ENCODE measurements at places on chromosomes 6 and 20.

- no peak for DNase-seq
These were observed 184.2 kb upstream of the CCN2 start for GRCh38 chr6:132135409-132135808.

DNA sequence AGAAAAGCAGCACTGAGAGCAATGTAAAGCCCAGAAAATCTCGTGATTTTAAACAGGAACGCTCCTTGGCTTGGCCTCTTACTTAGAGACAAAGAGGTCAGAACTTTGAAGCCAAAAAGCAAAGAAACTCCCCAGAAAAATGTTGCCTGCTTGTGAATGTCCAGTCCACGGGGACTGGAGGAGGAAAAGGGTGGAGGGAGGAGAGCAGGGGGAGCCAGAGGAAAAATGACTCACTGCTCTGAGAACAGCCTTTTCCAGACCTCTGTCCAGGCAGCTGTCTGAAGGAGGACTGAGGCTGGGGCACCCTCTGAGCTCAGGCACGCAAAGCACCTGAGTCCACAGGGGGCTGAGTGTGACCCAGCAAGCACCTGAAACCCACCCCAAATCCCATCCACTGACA lies 64.7 kb downstream of the TRAM2 start:
- peak; percentile 11 for DNase-seq

DNA sequence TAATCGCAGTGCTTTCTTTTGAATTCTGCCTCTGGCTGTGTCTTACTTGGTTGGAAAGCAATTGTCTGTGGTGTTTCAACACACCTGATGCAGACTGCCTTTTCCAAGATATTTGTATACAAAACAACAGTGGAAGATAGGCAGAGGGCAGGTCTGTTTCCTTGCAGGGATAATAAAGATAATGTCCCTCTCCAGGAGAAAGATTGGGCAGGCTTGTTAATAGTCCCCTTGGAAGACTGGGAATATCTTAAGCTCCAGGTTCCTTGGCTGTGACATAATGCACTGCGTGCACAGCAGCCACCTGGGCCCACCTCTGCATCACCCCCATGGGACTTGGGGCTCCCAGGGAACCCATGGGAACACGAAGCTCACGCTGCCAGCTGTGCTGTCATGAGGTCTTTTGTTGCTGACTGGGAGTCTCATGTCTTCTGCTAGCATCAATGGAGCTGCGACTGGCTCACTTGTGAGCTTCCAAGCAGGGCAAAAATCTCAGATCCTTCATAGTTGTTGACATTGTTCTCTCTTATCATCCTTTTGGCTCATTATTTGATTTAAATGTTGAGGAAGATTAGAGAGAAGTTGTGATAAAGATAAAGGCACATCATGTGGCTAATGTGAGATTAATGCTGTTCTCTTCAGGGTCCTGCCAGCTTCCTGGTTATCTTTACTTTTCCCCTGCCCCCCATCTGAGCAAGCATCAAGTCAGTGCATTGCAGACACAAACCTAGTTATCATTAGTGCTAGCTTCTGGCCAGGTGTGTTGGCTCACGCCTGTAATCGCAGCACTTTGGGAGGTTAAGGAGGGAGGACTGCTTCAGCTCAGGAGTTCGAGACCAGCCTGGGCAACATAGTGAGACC lies 107.1 kb upstream of the ASF1A start:
- DNase-seq, result no peak

- DNase-seq, result no peak
These were observed 716.8 kb upstream of the GJE1 start for GRCh38 chr6:141415896-141416295.

GRCh38 chr20:17785007-17785406 lies 85.2 kb downstream of the BANF2 start:
- DNase-seq, result no peak

- DNase-seq, result no peak
These were observed 174.3 kb downstream of the CDKAL1 start for GRCh38 chr6:20708367-20709124.

- DNase-seq, result no peak
These were observed 32.5 kb downstream of the POFUT1 start for GRCh38 chr20:32240205-32240604.

DNA sequence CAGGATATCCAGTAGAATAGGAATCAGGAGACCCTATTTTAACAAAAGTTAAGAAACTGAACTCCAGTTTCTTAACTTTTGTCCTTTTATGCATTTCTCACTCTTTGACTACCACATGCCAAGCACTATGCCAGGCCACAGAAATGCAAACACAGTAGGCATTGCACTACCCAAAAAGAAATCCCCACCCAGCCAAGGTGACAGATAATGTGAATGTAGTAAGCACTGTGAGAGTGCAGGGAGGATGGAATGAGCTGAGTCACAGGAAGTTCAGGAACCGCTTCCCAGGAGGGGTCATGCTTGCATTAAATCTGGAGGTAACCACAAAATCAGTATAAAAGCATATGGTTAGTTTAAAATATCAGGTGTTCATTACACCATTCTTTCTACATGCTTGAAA lies 20.1 kb upstream of the FAM83C start:
- DNase-seq, result no peak

DNA sequence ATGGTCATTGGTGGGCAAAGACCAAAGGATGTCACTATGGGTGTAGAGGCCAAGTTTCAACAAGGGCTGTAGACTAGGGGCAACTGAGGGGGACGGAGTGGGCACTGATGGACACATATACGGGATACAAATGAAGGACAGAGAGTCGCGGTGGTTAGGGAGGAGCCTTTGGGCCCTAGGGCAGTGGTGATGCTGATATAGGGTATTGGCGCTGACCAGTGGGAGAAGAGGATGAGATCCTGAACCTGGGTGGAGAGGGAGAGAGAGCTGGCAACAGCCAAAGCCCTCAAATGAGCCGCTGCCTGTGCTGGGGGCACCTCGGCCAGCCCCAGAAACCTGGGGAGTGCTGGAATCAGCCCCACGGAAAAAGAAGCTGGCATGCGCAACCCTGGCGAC lies 1.6 kb downstream of the CDH22 start:
- no peak for DNase-seq

DNA sequence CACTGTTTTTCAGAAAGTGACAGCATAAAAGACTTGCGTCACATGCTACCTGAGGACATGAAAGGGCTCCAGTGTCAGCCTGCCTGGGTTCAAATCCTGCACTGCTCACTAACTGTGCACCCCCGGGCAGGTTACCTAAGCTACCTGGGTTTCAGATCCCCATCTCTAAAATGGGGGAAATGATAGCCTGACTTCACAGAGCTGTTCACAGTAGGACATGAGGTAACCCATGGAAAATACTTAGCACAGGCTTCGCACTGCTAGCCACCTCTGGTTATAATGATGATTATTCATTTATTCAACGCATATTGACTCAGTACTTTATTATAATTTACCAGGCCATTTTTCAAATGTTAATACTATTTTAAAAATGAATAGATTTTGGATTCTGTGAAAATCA lies 23.0 kb downstream of the TBC1D7 start:
- no peak for DNase-seq

- DNase-seq, result no peak
These were observed 96.9 kb downstream of the MKKS start for GRCh38 chr20:10336959-10337729.

DNA sequence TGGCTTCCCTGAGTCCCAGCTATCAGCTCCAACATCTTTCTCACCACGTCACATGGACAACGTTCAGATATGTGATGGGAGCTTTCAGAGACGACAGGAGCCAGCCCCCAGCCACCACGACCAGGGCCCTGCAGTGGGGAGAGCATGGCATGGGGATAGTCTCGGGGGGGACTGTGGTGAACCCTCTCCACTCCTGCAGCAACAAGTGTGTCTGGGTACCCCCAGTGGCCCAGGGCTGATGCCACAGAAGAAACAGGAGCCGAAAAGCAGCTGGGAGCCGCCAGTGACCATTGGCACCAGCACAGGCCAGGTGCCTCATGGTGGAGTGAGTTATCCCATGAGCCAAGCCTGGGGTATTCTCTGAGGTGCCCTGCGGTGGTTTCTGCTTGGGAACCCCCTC lies 339.7 kb downstream of the TAF4 start:
- no peak for DNase-seq

- no peak for DNase-seq
These were observed 69.3 kb downstream of the CEBPB start for GRCh38 chr20:50259705-50260478.

- DNase-seq, result no peak
These were observed 706.2 kb upstream of the GJE1 start for GRCh38 chr6:141426400-141426980.

GRCh38 chr6:146286961-146287360 lies 256.7 kb upstream of the RAB32 start:
- no peak for DNase-seq

DNA sequence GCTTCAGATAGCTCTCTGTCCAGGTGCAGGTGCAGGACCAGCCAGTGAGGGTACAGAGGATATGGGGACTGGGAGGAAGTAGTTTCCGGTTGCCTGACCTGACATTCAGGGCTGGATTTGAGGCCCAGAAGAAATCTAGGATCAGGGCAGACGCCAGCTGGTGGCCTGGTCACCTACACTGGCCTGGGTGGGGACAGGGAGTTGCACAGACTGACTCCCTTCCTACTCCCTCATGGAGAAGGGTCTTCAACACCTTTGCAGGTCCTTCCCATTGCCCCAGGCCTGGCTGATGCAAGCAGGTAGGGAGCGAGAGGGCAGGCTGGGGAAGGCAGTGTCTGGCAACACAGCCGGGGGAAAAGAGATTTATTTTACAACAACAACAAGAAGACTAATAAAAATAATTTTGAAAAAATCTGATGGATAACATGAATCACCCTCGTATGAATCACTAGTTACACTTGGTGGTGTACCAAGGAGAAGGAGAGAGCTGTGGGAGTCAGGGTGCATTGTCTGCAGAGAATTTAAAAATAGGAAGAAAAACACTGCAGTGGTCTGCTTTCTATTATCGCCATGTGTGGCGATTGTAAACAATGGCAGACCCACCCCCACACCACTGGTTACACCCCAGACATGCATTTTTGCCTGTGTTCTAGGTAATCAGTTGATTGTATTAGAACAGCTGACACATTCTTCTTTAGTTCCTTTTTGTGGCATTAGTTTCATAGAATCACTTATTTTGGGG lies 62.3 kb upstream of the SNX9 start:
- DNase-seq, result no peak

- no peak for DNase-seq
These were observed 45.9 kb downstream of the SSR1 start for GRCh38 chr6:7267071-7267465.

GRCh38 chr20:18144541-18145099 lies 7.0 kb downstream of the KAT14 start:
- DNase-seq, result no peak

DNA sequence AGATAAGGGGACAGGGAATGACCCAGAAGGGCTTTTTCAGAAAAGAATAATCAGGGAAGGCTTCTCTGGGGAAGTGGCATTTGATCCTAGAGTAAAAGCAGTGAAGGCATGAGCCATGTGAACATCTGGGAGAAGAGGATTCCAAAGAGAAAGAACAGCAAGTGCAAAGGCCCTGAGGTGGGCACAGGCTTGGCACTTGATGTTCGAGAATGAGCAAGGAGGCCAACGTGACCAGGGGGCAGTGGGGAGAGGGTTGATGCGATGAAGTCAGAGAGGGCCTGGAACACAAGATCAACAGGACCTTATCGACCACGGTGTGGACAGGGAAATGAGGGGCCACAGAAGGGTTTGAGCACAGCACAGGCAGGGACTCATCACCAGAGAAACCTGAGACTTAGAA lies 5.8 kb downstream of the GRM4 start:
- no peak for DNase-seq

DNA sequence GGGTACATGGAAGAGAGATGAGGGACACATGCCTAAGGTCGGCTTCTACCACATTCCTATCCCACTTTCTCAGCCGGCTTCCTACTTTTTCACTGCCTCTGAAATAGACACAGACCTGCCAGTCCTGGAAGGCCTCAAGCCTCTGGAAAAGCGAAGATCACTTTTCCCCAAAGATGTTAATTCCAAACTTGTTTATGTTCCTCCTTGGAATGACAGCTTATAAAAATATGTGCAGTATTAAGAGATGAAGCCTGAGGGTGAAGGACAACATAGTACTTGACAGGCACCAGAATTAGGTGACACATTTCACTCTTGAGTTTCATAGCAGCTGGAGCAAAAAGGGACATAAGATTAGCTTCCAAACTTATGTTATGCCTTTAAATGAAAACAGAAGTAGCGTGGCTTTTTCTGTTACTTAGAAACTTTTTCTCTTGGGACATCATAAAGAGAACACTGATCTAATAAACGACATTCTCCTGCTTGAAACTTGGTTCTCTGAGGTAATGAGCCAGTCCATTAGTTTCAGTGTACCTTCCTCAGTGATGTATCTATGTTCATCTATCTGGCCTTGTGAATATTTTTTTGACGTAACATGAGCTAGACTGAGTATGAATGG lies 25.3 kb downstream of the FOXO3 start:
- no peak for DNase-seq

- DNase-seq, result no peak
These were observed 868.6 kb upstream of the GJE1 start for GRCh38 chr6:141264101-141264500.

DNA sequence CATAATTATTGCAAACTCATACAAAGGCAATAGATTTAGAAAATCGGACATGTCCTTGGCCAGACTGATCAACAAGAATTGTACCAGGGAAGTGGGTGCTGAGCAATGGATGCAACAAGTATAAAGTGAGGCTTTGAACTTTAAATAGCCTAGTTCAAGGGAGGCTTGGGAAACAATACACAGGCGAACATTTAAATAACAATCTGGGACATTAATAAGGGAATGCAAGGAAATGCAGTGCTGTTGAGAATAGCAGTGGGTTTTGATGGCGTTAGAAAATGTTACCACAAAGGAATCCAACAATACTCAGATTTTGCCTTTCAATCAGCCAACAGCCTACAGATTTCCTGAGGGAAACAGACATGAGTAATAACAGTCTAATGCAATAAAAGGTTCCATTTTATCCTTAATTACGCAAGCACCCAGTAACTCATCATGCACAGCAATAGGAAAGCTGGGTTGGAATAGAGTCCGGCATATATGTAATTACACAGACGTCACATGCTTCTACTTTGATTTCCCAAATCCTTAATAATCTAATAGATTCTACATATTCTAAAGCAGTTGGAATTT lies 134.6 kb downstream of the PHACTR1 start:
- DNase-seq, result no peak

GRCh38 chr6:21109391-21110178 lies 484.0 kb upstream of the SOX4 start:
- DNase-seq, result peak; percentile 31

DNA sequence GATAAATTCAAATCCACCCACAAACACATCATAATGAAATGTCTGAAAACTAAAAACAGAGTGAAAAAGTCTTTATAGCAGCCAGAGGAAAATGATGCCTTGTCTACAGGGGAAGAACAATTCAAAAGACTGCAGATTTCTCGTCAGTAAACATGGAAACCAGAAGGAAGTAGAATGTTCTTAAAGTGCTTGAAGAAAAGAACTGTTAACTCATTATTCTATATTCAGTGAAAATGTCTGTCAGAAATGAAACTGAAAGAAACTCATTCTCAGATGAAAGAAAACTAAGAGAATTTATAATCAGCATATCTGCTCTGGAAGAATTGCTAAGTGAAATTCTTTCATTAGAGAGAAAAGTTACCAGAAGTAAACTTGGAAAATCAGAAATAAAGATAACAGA lies 416.1 kb downstream of the TBC1D32 start:
- DNase-seq, result no peak
